ENCODE measurements at places on chromosomes 13 and 19.

DNA sequence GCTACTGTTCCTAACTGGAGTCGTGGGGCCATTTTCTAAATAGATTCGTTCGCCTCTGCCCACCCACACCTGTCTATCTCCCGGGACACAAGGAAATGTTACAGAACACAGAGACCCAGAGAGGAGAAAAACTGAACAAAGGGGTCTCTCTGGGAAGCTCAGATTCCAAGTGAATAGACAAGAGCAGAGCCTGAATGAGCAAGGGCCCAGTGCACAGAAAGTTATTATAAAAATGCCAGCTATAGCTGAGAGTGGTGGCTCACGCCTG, 27.2 kb upstream of the FEM1A start:
- DNase-seq, result no peak

GRCh38 chr13:33610438-33611120, 207.4 kb upstream of the RFC3 start:
- DNase-seq, result no peak

GRCh38 chr13:80798576-80799133, 457.7 kb upstream of the SPRY2 start:
- DNase-seq, result no peak

GRCh38 chr13:93767917-93768409, 541.4 kb downstream of the GPC6 start:
- no peak for DNase-seq

DNA sequence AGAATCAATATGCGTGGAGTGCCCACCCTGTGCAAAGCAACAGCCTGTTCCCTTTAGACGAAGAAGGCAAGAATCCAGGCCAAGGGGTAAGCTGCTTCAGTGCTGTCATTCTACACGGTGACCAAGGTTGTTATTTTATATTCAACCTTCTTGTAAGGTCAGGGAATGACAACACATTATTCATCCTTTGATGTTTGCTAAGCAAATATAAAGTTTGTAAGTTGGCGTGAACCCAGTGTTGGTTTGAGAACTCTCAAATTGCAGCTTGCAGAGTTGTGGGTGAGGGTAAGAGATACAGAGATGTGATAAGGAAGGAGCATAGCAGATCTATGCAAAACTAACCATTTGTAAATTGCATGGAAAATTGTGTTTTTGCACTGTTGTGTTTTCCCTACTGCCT, 436.7 kb downstream of the FGF9 start:
- no peak for DNase-seq

DNA sequence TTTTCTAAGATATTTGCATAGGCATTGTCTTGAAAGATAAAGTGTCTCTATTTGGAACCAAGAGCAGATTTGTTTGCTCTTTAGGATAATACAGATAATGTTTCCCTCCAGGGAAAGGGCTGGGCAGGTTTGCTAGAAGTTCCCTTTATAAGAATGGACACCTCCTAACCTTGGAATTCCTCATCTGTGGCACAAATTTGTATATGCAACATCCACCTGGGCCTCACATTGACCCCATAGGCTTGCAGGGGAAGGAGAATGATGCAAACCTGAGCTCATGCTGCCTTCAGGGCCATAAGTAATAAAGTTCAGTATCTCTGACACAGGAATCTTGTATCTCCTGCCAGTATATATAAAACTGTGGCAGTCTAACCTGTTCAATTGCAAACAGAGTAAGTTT, 508.4 kb upstream of the MIR17HG start:
- no peak for DNase-seq

- DNase-seq, result no peak
Observed at GRCh38 chr13:78787190-78787589, 128.2 kb upstream of the OBI1 start.

- DNase-seq, result no peak
Observed at GRCh38 chr13:75399168-75399878, 82.6 kb downstream of the TBC1D4 start.

GRCh38 chr19:35142606-35143230, 337 bp upstream of the FXYD7 start:
- DNase-seq, result no peak

GRCh38 chr13:95480131-95480545, 72.4 kb upstream of the CLDN10 start:
- DNase-seq, result no peak

DNA sequence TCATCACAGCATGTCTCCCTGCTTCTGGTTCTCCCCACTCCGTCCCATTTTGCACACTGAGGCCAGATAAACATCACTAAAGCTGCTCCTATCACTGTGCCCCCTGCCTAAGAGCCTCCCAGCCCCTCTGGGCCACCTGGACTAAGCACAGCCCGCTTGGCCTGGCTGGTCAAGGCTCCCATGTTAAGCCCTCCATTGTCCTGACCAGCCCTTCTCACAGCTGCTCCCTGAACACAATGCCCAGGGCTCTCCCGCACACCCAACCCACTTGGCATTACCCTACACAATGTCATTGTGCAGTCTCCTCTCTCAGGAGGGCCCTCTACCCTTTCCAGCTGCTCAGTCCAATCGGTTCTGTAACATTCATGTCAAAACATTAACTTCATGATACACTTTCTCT, 133.4 kb downstream of the NUFIP1 start:
- DNase-seq, result no peak

DNA sequence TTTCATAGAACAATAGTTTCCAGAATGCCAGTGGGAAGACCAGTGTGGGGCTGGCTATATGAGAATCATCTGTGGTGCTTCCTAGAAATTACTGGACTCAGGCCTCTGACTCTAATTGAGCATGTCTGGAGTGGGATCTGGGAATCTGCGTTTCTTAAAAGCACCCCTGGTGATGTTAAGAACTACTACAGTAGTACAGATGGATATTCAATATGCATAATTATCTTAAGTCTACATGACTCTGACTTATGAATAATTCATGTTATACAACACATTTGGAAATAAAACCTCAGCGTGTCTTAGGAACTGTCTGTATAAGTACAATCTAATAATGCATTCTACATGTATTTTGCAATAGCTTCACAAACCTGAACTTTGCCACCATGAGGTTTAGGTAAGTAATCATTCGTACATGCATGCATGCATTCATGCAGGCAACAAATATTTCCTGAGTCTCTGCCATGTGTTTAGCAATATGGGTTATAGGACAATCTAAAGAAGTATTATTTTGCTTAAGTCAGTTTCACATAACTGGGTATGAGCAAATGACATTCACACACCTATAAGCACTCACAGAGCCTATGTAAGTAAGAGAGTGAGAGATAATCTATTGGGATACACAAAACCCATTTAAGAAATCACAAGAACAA, 62.0 kb downstream of the EPSTI1 start:
- DNase-seq, result no peak

DNA sequence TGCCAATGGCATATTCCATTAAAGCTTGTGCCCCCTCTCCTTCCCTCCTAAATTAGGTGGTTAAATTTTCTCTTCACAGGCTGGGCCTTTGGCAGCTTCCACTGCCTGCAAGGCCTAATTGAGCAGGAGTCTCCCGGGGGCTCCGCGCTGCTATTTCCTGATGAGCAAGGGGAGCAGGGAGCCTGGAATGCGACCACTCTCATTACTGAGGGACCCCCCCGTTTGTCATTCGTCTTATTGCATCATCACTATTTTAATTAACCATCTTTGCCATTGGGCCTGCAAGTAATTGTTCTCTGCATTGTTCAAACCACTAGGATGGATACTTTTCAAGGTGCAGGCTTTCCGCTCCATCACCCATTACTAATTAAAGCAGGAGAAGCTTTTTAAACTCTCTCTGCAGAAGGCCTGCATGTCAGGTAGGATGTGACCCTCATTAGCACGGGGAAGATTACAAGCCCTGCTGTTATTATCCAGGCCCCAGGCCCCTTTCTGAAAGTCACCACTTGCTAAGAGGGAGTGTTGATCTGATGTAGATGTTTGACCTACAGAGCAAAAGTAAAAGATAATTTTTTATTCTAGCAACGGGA, 142.3 kb downstream of the OXGR1 start:
- DNase-seq, result no peak

DNA sequence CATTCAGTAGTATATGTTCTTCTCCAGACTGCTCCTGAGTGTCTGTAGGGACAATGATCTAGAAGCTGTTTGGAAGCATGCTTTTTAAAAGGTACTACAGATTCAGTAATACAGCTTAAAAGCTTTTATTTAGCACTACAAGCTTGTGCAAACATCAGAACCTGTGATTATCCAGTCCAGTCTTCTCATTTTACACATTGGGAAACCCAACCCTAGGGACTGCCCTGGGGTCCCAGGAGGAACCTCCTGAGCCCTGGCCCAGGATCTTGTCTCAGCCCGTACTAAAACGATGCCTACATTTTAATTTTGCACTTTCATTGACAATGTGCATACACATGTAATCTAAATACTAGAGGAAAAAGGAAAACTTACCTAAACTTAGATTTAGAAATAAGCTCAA, 12.5 kb downstream of the DOCK9 start:
- no peak for DNase-seq

DNA sequence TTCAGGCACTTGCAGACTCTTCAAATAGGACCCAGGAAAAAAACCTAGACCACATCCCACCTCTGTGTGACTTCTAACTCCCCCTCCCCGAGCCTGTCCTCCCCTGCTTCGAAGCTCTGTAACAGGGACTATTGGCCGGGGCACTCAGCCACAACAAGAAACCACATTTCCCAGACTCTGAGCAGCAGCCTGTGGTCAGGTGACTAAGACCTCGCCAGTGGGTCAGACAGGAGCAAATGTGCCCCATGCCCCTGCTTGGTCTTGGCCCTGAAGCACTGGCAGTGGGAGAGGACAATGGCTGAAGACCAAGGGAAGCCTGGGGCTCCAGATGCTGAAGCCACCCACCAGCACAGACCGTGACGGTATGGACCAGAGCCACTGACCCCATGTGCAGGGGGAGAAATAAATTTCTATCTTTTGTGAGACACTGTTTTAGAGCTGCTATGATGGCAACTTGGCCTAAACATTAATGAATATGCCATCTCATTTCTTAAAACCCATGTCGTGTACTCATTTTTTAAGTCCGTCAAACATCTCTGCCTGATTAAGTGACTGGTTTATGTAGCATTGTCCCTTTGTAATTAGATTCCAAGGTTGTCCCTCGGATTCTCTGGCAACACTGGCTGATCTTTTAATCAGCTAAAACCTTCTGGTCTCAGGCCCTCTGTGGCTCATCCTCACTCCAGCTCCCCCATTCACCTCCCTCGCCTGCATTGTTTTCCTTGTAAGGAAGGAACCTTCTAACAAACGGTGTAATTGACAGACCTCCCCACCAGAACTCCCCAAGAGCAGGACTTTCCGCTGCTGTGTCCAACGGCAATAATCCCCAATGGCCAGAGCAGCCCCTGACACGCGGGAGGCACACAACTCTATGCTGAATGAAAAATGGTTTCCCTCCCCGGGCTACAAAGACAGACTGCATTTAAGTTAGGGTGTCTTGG, 98.4 kb downstream of the STK24 start:
- no peak for DNase-seq

Measured in thoracic aorta (tissue), 2 donors.